Effector memory CD4-positive, alpha-beta T cell (primary cell): ENCODE measurements at places on chromosomes 1 and 21.

- peak; percentile 61 for DNase-seq
These were observed 41.9 kb downstream of the CD34 start for GRCh38 chr1:207868774-207869721.

DNA sequence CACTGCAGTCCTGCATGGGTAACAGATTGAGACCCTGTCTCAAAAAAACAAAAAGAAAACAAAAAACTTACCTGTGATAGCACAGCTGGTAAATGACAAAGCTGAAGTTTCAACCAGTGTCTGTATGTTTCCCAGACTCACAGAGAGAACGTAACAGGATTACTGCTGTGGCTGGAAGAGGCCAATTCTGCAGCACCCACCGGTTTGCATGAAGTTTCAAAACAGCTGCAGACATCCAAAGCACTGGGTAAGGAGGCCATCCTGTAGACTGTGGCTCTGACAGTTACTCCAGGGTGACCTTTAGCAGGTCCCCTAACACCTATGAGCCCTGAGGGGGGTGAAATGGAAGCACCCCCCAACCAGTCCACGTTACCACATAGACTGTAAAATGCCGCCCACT, 7.5 kb downstream of the ID3 start:
- DNase-seq: no peak

DNA sequence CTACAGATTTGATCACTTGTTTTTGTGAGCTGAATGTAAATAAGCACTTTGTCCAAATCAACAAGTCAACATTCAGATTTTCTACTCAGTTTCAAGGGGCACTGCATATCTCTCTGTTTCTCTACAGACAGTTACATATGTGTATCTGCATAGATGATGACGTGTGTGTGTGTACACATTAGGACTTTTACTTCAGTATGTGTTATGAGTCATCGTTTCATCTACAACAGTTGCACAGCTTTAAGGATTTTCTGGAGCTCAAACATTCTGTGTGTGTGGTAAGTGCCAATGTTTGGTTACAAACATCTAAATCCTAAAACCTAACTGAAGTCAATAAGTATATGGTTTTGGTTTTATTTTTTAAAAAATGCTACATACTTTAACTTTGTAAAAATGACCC, 494.5 kb upstream of the PBX1 start:
- DNase-seq: no peak

GRCh38 chr1:17210176-17210575, 5.2 kb downstream of the PADI1 start:
- no peak for DNase-seq

DNA sequence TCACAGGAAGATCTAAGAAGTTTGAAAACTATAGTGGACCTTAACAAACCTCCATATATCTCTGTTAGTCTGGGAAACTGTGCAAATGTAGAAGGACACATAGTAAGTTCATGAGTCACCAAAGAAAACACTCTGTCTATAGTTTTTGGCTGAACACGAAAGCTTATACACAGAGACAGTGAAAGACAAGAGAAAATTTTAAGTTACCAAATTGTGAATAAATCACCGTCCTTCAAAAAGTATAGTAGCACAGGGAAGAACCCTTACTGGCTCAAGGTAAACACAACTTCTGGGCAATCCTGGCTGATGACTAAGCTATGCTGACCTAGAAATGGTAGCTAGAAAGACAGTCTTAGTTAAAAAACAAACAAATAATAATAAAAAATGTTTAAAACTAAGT, 1057.9 kb downstream of the AMY1C start:
- no peak for DNase-seq

DNA sequence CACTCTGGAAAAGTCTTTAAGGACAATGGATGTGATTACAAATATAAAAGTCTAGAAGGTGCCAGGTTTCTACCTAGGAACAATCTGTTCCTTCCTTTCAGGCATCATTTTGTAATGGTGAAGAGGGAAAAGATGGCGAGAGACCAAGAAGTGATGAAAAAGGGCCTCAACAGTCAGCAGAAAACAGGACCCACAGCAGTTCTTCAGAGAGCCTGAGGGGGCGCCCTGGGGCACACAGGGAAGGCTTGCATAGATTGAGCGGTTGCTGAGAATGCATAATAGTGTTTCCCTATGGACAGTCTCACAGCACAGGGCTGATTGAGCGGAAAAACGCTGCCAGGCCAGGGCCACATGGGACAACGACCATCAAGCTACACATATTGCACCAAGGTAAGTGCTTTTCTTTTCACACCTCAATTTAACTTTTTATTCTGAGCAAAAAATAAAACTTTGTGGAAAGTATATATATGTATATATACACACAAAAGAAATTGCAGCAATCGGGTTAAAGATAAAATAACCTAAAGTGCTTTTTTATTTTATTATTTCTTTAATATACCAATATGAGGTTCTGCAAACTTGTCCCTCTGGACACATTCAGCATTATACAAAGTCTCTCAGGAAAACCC, 3.1 kb upstream of the YRDC start:
- DNase-seq: peak; percentile 47

GRCh38 chr1:46784666-46785065, 14.2 kb upstream of the CYP4B1 start:
- DNase-seq: no peak

GRCh38 chr1:31063631-31064030, 1.9 kb downstream of the PUM1 start:
- DNase-seq: no peak

DNA sequence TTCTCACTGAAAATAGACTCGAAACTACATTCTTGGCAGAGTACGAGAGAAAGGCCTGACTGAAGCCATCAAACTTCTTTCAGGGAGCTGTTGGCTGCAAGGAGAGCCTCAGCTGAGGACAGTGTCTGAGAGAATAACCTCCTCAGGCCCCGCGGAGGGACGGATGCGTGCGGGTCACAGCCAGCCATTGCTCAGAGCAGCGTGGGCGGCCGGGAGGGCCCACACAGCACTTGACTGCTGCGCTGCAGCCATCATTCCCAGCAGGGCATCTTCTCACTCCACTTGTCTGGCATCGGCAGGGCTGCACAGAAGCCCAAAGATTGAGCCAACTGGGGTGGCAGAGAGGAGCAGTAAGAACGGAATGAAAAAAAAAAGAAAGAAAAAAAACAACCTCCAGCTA, 113.5 kb downstream of the XCL2 start:
- no peak for DNase-seq

GRCh38 chr21:41763398-41763931, 3.4 kb downstream of the RIPK4 start:
- DNase-seq: no peak

GRCh38 chr21:36030581-36031189, 29.6 kb downstream of the SETD4 start:
- no peak for DNase-seq

- no peak for DNase-seq
These were observed 35.4 kb upstream of the TXLNA start for GRCh38 chr1:32144033-32144432.

DNA sequence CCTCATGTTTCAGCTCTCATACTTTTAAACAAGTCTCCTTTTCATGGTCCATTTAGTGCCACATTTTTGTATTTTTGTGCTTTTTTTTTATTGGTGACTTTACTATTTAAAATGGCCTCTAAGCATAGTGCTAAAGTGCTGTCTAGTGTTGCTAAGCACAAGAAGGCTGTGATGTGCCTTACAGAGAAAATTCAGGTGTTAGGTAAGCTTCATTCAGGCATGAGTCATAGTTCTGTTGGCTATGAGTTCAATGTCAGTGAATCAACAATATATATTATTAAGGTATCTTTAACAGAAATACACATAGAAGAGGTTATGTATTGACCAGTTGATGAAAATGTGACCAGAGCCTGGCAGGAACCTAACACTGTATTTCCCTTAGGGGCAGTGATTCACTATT, 12.8 kb upstream of the FUBP1 start:
- DNase-seq: no peak

DNA sequence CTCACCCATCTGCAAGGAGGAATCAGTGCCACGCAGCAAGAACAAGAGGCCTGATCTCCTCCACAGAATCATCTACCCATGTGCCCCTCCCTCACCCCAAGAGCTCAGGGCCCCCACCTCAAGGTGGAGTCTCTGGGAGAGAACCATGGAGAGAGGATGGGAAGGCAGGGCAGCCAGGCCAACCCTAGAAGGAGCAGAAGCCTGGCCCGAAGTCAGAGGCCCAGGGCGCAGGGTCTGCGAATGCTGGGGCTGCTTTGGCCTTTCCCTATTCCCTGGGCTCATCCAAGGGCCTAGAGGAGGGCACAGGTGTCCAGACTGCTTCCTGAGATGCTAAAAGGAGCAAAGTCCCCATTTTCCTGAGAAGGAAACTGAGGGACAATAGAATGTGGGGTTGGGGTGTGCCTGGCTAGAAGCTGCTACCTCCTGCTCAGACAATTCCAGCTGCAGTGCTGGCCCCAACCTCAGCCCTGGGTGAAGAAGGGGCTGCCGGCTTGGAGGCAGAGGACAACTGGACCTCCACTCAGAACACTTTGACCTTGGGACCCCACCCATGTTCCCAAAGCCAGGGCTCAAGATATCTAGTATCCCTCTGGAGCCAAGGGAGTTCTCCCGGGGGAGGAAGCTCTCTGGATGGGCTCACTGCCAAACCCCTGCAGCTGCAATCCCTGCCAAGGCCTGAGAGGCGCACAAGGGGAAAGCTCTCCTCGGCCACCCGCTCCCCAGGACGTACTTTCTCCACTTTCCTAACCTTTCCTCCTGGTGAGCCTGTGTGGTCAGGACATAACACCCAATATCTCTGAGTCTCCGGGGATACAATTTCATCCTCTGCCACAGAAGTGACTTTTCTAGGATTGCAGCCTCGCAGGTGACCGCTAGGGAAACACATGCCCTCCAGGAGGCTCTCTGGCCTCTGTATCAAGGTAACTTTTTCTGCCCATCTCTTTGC, 16.6 kb upstream of the LEMD1 start:
- no peak for DNase-seq

GRCh38 chr21:35927262-35927661, 133.1 kb downstream of the SETD4 start:
- DNase-seq: no peak

DNA sequence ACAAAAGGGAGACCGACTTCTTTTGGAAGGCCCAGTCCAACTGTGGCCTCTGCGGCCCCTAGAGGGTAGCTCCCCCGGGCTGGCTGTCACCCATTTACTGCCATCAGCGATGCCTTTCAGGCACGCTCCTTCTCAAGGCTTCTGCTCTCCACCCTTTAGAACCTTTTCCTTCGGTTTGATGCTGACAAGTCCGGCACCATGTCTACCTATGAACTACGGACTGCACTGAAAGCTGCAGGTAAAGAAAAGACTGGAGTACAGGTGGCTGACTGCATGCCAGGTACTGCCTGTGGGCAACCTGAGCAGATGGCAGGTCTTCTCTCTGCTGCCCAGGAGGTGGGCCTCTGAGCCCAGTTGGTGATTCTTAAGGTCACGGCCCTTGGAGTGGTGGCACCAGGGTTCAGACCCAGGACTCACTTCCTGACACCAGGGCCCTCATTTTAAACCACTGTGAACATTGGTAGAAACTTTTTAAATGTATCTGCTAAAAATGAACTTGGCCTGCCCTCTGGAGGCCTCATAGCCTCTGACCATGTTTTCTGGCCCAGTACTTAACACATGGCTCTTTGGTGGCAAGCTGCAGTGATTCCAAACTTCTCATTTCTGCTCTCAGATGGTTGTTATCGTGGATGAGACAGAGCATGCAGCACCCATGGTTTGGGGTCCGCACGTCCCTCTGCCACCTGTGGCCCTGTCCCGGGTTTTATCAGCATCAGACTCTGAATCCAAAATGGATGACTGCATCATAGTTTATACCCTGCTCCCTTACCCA, 45.7 kb downstream of the CAPN9 start:
- DNase-seq: no peak

DNA sequence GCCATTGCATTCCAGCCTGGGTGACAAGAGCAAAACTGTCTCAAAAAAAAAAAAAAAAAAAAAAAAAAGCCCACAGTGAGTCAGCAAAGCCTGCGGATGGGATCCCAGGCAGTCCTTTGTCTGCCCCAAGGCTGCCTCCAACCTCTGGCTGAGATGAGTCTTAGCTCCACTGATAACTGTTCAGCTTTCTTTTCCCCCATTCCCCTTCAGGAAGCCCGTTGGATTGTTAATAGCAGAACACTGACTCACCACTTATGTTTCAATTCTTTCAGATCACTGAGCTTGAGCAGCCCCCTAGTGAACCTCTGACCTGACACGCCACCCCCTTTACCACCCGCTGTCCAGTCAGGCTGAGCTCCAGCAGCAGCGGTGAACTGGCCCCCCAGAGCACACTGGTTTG, 57.5 kb downstream of the ERG start:
- no peak for DNase-seq

DNA sequence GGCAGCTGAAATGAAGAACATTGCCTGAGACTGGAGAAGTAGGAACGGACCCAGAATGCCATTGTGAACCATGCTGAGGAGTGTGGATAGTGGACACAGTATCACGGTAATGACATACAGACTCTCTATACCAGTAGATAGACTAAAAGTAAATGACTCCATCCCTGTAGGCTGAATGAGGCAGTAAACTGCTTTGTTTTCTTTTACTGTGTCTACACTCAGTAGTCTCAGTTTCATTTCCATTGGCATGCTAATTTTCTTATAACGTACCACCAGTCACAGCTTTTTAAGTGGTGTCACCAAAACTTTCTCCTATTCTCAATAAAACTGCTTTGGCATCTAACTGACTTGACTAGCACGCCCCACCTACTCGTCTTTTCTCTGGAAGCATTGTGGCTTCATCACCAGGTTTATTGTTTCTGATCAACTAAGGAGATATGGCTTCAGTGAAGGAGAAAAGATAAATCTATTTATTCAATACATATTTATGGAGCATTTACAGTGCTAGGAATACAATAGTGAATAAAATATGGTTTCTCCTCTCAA, 8.4 kb upstream of the ZNF697 start:
- no peak for DNase-seq

GRCh38 chr1:204102029-204102611, 29.2 kb downstream of the SOX13 start:
- DNase-seq: no peak

- DNase-seq: no peak
These were observed 14.0 kb upstream of the ALX3 start for GRCh38 chr1:110084227-110085078.

DNA sequence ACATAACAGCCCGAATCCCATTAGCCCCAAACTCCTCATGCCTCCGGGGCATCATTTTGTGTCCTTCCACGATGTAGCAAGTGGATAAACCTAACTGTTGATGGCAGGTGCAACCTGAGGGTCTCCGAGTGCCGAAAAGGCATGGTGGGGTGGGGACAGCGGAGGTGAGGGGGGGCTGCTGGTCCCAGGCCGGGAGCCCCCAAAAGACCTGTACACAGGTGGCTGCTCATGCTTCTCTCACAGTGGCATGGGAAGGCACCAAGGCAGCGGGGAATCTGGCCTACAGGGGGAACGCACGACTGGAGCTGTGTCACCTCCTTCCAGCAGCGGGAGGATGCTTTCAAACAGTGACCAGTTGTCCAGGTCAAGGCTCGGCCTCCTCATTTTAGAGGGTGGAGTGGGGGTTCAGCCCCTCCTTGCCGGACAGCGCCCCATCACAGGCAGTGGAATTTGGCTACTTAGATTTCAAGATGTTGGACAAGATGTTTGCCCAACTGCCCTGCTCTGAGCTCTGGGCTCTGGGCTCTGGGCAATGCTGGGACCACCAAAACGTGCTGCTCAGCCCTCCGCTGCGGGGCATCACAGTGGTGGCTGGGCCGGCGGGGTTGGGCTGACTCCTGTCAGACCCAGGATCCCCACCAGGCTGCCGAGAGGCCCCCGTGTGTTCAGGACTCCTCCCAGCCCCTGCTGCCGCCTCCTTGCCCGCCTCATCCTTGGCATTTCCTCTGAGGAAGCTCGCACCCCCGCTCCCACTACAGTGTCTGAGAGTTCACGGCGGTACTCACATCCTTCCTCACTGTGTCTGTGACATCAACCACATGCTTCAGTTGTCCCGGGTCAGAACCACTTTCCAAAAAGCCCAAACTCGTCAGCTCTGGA, 7.6 kb downstream of the DNMT3L start:
- DNase-seq: no peak

GRCh38 chr1:113565621-113566020, 175.3 kb downstream of the MAGI3 start:
- DNase-seq: no peak
